Activated T-cell treated with anti-CD3 and anti-CD28 coated beads for 48 hours (primary cell): ENCODE measurements at places on chromosomes 1 and 21.

GRCh38 chr1:67159233-67159632 lies 7.0 kb upstream of the IL23R start:
- no peak for DNase-seq

DNA sequence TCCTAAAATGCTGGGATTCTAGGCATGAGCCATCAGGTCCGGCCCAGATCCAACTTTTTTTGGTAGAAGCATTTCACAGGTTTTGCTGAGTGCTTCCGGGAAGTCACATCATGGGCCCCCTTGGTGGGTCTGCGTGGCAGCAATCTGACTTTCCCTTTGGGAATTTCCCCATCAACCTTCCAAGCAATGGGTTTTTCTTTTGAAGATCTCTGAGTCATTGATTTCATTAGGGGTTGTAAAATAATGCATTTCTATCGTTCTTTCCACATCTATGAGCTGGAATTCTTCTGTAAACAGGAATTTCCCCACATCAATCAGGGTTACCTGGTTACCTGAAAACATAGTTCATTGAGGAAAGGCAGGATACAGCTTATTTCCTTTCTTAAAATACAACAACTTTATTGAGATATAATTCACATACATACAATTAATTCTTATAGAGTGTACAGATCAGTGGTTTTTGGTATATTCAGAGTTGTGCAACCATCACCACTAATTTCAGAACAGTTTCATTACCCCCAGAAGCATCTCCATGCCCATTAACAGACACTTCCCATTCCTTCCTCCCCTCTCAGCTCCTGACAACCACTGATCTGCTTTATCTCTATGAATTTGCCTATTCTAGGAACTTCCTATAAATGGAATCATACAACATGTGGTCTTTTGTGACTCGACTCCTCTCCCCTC lies 9.9 kb upstream of the ZBTB17 start:
- no peak for DNase-seq

DNA sequence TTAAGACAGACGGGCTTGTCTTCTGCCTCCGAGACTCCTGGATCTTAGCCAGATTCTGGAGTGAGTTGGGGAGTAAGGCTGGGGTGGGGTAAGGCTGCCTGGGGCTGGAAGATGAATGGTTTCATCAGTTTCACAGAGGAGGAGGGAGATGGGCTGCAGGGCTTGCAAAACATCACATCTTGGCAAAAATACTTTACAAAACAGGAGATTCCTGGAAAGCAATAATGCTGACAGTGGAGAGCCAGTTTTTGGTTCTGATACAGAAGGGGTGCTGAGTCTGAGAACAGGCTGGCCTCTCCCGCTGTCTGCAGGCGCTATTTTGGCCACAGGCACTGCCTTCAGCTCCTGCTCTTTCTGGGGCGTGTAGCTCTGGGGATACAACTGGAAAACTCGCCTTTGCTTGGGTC lies 83.4 kb upstream of the KCNE2 start:
- DNase-seq, result no peak

DNA sequence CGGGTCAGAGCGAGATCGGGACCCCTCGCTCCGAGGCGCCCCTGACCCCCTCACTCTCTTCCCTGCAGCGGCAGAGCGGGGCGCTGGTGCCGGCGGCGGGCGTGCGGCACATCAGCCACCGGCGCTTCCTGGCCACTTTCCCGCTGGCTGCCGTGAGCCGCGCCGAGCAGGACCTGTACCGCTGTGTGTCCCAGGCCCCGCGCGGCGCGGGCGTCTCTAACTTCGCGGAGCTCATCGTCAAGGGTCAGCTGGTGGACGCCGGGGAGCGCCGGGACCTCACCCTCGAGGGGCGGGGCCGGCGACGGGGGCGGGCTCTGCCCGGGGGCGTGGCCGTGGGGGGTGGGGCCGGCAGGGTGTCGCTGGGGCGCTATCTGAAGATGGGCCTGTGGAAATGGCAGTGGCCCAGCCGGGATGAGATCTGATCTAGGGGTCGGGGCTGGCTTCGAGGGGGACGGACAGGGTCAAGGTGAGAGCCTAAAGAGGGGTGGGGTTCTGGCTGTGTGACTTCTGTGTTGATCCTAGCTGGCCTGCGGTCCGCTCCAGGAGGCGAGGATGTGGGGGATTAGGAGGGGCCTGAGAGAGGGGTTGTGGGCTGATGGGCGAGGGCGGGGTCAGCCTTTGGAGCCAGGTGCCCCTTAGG lies 23.6 kb downstream of the PTPRU start:
- peak; percentile 23 for DNase-seq

- DNase-seq, result no peak
Observed at GRCh38 chr1:10339815-10340214, 59.0 kb upstream of the PGD start.

- DNase-seq, result peak; percentile 16
Observed at GRCh38 chr1:232629250-232630046, 485 bp downstream of the SIPA1L2 start.

DNA sequence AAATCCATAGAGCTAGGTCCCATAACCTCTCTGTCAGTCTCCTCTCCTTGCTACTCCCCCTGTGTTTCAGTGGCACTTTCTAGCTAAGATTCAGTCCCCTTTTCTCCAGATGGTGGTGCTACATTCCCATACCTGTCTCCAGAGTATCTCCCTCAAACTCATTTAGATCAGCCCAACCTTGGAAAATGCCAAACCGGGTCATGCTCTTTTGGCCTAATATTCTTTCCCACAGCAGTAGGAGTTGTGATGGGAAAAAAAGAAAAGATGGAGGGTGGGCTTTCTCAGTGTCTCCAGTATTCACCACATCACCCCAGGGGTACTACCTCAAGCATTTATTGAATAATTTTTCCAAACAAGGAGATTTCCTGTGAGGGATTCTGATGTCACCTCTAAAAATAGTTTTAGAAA lies 3.2 kb upstream of the RXFP4 start:
- no peak for DNase-seq

DNA sequence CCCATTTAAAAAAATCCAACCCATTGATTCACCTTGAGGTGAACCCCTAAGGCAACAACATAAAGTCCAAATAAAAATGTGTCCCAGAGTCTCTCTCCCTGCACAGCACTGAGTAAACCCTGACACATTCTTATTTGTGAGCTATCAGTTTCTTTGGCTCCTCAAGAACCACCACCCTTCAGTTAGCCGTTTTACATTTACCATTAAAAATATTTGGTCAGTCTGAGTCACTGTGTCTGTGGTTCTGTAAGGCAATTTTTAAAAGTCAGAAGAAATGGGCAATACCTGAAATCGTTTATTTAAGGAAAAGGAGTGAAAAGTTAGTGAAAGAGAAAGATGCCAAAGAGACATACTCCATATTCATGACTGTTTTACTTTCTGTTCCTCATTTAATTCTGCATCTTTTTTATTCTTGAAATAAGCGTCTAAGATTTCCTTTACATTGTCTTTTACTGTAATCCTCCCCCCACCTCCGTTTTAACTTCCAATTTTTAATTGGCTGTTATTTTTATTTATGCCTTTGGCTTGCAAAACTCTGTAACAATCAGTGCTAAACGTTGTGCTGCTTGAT lies 91.7 kb upstream of the IVNS1ABP start:
- DNase-seq, result no peak

- no peak for DNase-seq
Observed at GRCh38 chr1:183893561-183894289, 88.8 kb downstream of the RGL1 start.

DNA sequence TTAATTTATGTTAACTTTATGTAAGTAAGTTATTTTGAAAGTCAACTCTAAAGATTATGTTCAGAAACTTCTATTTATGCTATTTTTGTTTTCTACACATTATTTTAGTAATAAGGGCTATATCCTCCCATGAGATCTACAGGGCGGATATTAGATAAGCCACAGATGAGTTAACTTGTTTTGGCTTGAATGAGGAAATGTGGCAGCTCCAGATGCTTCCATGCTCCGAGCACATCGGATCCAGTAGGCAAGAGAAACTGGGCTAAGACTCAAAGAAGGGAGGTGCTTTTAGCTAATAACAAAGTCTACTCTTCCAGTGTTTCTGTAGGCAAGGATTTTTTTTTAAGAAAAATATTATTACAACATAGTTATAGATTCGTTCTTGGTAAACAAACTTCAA lies 20.0 kb upstream of the LAMC1 start:
- DNase-seq, result no peak

DNA sequence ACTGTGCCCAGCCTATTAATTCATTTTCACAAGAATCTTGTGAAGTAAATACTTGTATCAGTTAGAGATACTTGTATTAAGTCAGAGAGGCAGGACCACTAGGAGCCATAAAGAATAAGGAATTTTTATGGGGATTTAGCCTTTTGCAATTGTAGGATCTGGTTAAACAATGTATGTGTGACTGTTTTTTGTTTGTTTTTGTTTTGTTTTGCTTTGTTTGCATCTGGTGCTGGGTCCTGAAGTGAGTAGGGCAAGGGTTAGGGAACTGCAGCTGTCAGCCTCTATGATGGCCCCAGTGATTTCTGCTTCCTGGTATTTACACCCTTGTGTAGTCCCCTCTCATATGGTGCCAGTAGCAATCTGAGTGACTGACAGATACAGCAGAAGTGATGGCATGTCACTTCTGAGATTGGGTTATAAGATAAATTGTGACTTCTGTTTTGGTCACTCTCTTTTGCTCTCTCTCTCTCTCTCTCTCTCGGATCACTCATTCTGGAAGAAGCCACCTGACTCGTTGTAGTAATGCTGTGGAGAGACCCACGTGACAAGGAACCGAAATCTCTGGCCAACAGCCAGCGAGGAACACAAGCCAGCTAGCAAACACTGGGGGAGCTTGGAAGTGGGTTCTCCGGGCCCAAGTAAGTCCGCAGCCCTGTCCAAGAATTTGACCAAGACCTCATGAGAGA lies 96.2 kb upstream of the MARK1 start:
- no peak for DNase-seq

GRCh38 chr1:104671684-104672353 lies 922.1 kb downstream of the AMY1C start:
- no peak for DNase-seq

DNA sequence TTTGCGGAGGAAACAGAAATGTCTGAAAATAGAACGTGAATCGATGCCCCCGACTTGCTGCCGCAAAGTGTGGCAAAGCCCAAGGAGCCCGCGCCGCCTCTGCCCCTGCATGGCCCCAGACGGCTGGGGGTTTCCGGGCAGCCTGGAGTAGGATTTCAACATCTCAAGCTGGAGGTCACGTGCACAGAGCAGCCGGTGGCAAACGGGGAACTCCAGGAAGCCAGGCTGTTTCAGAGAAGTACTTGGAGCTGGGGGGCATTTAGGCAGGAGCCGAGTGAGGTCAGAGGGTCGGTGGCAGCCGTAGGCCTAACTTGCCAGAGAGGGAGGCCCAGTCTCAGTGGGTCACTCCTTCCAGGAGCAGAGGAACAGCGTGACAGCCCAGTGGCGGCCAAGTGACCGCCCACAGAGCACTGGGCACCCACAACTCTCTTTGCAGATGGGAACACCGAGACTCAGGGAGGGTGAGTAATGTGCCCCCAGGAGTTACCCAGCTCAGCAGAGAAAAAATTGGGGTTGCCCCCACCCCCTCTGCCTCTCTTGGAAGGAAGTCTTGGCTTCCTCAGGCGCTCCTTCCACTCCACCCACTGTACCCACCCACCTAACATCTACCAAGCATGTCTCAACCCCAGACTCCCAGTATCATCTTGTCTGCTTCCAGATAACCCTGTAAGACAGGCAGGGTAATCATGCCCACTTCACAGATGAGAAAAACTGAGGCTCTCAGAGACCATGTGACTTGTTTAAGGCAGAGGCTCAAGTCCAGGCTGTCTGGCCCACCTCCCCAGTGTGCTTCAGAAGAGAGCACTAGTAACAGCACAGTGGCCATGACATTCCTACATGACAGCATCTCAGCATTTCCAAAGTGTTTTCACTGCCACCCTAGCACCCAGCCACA lies 179.4 kb downstream of the HIVEP3 start:
- peak; percentile 87 for DNase-seq

- DNase-seq, result no peak
Observed at GRCh38 chr1:53944469-53945182, 873 bp downstream of the IFT25 start.

GRCh38 chr1:184520336-184520735 lies 133.5 kb downstream of the C1orf21 start:
- DNase-seq, result no peak

- DNase-seq, result no peak
Observed at GRCh38 chr1:232627171-232627570, 2.8 kb downstream of the SIPA1L2 start.

GRCh38 chr1:22526098-22526497 lies 37.2 kb upstream of the EPHA8 start:
- DNase-seq, result no peak

- DNase-seq, result no peak
Observed at GRCh38 chr1:3215198-3216014, 146.4 kb downstream of the PRDM16 start.

DNA sequence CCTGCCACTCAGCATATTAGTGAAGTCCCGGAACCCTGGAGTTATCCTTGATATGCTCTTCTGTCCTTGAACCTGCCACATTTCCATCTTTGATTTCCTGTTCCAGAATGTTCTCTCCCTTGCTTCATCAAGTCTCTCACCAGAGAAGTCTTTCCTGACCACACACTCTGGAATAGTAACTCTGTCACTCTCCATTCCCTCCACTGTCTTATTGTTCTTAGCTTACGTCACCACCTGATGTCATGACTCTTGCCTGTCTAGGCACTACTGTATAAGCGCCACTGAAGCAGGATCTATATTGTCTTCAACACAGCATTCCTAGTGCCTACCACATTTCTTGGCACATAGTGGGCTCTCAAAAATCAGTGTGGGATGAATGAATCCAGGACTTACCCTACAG lies 65.4 kb upstream of the SMYD2 start:
- DNase-seq, result no peak

GRCh38 chr1:223010582-223011504 lies 132.2 kb downstream of the TLR5 start:
- DNase-seq, result no peak

GRCh38 chr1:24898152-24898908 lies 31.7 kb downstream of the RUNX3 start:
- DNase-seq, result no peak

DNA sequence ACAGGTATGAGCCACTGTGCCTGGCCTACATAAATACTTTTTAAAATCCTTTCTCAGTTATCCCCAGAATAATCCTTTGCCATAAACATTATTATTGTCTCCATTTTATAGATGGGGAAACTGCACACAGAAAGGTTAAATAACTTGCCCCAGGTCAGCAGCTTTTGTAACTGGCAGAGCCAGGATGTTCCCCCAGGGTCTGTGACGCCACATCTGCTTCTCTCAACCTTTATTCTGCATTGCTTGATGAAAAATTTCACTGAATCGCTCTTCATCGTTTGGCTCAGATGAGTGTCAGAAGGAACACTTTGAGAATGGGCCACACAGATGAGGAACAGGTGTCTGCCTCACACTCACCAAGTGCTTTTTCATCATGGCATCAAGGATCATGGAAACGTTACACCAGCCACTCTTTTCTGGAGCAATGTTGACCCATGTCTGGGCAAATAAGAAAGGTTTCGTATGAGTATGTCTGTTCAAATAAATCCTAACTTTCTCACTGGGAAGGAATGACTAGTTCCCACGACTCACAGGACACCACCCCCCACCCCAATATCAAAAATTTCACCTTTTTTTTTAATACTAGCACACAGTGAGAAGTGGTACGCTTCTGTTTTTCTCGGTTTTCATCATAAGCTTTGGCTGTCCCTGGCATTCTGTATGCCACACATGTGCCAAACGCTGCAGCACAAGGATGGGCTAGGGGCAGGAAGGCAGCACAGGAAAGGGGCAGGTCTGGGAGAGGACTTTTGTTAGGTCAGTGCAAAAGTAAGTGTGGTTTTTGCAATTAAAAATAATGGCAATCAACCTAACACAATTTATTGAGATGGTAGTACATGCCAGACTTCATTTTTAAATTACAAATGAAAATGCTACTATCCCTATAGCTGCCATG lies 9.0 kb upstream of the PTGFRN start:
- DNase-seq, result no peak

GRCh38 chr1:78633209-78633608 lies 13.0 kb downstream of the IFI44L start:
- DNase-seq, result no peak
